ENCODE measurements at places on chromosomes 1 and 21.

DNA sequence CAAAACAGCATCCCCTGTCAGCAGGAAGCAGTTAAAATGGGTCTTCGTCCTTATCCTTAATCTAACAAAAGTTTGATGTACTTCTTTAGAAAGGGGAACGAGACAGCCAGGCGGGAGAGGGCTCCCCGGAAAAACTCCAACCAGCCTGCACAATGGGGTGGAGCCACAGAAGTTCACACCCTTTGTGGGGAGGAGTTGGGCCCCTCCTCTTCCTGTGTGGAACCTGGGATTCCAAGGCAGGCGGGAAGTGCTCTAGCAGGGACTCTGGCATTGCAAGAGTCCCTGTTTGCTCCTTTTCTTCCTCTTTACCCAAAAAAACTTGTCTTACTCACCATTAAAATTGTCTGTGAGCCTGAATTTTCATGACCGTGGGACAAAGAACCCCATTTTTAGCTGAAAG lies 47.7 kb downstream of the FCRL5 start:
- no peak for DNase-seq

DNA sequence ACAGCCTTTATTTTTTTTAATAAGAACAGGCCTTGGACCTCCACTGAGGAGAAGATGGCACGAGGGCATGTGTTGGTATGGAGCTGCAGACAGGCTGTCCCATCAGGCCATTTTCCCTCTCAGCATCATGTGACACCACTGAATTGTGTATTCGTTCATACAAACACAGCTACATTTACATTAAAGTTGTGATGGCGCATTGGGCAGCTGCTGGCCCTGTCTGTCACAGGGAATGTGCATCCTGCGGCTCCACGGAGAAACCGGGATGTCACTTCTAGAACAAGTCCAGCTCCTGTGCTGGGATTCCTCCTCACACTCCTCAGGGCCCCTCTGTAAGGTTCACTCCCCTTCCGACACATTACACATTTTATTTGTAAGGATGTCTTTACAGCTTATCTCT lies 147.6 kb upstream of the TNR start:
- no peak for DNase-seq

- DNase-seq = no peak
Measured at GRCh38 chr1:12486059-12486341, 132.0 kb downstream of the DHRS3 start.

- DNase-seq = no peak
Measured at GRCh38 chr1:63836830-63837229, 63.0 kb downstream of the ROR1 start.

DNA sequence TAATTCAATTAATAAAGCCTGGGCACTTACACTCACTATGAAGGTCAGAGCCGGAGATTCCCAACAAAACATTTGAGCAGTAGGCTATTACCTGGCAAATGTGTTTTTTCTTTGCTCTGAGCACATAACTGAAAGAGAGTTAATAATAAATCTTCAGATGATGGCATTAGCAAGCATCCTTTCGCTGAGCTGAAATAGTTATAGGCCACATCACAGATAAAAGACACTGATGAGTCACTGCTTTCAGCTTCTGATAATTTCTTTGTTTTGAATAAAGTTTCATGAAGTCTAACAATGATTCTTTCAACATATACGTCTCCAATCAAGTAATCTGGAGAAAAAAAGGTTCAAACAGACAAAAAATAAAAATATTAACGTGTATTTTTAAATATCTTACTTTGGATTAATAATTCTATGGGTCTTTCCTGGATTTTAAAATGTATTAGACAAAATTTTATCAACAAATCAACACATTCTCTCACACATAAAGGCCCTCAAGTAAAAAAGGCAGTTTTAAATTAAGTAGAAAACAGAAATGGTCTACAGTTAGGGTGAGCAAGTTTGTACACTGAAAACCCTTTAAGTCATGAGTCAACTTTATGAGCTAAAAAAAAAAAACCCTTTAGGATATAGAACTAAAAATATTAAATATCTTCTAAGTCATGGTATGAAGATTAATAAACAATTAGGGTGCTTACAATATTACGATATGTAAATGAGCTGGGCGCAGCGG lies 33.1 kb downstream of the LTN1 start:
- DNase-seq = no peak

- no peak for DNase-seq
Measured at GRCh38 chr1:87894062-87894461, 565.4 kb downstream of the LMO4 start.

DNA sequence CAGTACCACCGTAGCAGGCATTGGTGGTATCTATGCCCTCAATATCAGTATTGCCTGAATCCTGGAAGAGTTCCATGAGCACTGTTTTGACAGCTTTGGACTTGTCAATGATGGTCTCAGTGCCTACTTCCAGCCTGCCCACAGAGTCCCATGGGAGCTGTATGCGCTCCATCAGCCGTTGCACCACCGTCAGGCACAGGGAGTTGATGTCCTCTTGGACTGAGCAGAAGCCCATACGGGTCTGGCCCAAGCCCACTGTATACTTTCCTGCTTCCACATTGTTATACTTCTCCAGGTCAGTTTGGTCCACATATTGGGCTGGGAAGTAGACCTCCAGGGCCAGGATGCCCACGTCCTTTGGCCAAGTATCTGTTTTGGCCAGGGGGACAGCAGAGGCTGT lies 4.5 kb downstream of the HMGCS2 start:
- no peak for DNase-seq

DNA sequence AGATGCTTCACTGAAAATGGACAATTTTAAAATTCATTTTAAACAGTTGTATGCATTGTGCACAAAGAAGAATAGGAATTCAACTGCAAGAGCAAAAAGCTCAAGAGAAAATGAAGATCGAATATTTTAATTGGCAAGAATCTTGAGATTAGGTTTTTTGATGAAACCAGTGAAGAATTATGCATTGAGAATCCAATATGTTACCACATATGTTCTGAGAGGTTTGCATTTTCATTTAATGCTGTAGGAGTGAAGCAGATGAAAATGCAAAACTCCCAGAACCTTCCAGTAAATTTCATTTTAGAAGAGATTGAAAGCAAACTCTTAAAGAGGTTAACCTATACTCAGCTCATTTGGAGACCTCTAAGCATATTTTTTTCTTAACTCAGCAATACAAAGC lies 298.0 kb downstream of the OLFM3 start:
- no peak for DNase-seq

- no peak for DNase-seq
Measured at GRCh38 chr1:222616525-222616924, 1.4 kb upstream of the MIA3 start.

- DNase-seq = no peak
Measured at GRCh38 chr1:233372218-233373120, 44.9 kb downstream of the MAP3K21 start.

- no peak for DNase-seq
Measured at GRCh38 chr1:219794085-219794743, 134.1 kb downstream of the SLC30A10 start.

DNA sequence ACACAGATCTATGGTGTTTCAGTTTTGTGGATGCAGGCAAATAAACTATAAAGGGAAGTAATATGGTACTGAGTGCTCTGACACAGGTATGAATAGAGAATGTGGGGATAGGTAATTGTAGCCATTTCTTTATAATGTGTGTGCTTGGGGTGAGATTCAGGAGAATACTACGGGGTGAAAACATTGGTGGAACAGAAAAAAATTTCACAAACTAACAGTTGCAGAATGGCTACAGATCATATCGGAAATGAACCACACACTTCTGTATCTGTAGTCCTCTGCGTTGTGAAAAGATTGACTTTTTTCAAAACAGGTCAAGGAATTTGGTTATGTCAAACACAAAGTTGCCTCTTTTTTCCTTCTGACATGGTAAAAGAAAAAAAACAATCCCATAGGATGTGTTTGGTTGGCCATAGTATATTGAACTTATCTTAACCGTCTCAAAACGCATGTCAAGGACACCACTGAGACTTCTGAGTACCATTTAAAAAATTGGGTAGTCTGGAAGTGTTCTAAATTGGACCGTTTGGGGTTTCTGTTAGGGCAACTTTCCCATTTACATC lies 1.1 kb upstream of the CDC73 start:
- DNase-seq = no peak

GRCh38 chr1:4428711-4429110 lies 225.7 kb upstream of the AJAP1 start:
- DNase-seq = no peak

DNA sequence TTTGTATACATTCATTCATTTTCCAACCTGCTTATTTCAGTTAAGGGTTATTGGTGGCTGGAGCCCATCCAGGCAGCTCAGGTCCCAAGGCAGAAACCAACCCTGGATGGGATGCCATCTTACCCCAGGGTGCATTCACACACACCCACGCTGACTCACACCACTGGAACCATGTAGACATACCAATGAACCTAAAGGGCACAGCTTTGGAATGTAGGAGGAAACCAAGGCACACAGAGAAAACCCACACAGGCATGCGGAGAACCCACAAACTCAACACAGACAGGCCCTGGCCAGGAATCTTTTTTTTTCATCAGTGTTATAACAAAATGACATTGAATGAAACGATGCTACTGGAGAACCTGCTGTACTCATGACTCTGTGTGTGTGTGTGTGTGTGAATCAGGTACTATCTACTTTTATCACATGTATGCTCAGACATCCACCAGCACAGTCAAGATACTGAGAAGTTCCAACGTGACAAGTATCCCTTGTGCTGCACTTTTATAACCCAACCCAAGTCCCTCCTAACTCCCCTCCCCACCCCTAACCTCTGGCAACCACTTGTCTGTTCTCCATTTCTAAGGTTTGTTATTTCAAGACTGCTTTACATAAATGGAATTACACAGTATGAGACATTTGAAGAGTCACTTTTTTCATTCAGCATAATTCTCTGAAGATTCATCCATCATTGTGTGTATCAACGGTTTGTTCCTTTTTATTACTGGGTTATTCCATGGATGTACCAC lies 286.8 kb upstream of the PLD5 start:
- no peak for DNase-seq

- no peak for DNase-seq
Measured at GRCh38 chr1:67441739-67442281, 11.6 kb upstream of the SERBP1 start.

DNA sequence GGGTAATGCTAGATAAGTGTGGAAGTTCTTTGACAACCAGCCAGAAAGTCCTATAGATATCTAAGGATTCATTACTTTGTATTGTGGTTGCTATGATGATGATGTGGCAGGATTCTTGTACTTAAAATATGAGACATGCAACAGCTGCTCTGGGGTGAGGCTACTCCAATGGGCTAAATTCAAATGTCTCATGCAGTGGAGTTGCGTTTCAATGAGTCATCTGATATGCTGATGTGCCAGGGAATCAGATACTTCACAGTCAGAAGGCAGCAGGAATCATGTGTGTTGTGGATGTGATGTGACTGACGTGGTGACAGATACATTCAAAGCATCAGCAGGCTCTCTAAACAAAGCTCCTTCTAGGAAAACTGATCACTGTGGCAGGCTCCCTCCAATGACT lies 66.5 kb downstream of the TSEN15 start:
- no peak for DNase-seq

DNA sequence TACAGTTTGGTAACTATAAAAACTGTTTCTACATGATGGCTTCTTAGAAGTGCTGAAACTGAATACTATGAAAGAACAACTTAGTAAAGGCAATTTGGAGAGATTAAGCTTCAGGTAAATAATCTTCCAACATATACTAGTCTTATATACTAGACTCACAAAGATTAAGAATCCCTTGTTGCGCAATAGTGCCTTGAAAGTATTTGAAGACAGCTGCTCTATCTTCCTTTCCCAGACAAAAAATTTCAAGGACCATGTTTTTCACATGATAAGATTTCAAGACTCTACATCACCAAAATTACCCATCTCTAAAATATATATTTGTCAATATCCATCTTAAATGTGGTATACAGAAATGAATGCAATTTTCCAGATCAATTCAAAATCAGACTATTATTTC lies 37.7 kb upstream of the ASPM start:
- no peak for DNase-seq

DNA sequence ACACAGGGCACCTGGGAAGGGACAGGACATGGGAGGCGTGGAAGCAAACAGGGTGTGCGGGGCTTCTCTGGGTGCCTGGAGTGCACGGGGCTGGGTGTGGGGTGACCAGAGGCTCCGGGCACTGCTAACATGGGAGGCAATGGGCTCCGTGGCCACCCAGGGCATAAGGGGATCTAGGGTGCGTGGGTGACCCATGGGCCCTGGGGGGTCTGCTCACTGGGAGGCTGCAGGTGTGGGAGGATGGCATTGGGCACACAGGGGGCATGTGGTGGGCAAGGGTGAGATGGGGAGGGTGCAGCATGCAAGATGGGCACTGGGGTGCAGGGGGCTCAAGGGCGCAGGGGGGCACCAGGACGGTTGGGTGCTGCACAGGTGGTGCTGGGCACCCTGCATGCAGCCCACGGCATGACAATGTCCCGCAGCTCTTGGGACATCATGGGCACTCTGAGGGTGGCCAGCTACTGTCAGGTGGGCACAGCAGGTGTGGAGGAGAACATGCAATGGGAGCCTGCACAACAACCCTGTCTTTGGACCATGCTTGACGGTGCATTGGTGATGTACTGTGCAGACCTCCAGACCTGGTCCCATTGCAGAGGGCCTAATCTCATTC lies 15.1 kb downstream of the TRIM11 start:
- DNase-seq = no peak

DNA sequence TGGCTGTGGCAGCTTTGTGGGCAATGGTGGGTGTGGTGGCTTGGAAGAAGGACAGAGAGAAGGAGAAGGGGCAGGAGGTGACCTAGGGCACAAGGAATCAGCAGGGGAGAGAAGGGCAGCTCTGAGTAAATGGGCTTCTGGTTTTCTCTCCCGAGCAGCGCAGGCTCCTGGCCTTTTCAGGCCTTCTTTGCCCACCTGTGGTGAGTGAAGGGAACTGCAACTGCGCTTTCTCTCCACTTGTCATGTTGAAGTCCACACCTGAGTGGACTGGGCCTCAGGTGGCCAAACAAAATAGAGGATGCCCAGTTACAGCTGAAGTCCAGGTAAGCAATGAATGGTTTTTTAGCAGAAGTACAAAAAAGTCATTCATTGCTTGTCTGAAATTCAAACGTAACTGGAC lies 29.4 kb upstream of the KCNA10 start:
- DNase-seq = no peak

DNA sequence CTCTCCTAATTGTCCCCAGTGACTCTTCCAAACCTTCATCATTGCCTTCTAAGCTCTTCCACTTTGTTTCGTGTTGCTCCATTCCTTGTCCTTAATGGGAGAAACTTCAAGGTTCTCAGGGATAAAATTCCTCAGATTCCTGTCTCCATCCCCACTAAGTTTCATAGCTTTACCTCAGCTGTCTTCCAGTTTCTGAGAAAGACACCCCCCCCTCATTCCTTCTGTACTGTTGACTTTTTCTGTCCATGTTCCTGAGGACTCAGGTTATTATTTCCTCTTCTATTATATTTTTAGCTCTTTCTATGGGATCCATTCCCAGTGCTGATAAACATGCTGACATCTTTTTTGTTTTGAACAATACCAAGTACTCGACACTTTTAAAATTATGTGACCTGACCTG lies 215.3 kb upstream of the PTGFR start:
- no peak for DNase-seq

GRCh38 chr21:25555492-25555891 lies 51.8 kb downstream of the MRPL39 start:
- DNase-seq = no peak

All from thymus (tissue), 14 donors.